ENCODE measurements at places on chromosomes 11 and 22. TPM values are rescaled to one million over a fixed set of nuclear protein-coding genes. Genes with fewer than 3 reads are reported as not detected.

- H3K4me3 ChIP-seq: no peak overlapping the region
- H3K4me1 ChIP-seq: peaks cover 36% of the 10 kb centered on the region
- H3K27me3 ChIP-seq: peaks cover 9% of the 10 kb centered on the region
- no peak for DNase-seq
- no peaks in the 10 kb centered on the region for H3K36me3 ChIP-seq
These were observed 2.4 kb downstream of the LMO1 start for GRCh38 chr11:8261291-8261690.

DNA sequence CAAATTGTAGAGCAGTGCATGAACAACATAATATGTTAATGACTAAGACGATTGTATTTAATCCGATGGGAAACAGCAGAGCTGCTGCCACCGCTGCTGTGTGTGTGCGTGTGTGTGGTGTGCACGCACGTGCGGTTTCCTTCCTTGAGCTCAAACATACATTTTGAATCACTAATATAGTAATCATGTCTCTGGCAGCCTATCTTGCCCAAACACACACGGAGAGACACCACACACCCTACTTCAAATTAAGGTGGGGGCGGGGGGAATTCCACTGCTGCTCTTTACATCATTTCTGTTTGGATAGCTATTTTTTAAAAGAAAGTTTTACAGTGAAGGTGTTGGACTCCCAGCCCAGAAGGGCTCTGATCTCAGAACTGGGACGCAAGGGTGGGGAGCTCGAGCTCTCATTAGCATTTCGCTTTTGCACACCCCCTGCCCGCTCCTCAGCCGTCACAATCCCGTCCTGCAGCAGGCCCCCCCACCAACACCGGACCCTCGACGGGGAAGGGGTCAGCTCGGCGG lies 651 bp upstream of the FAM83F start:
- H3K36me3 ChIP-seq: no peaks in the 10 kb centered on the region
- no peak overlapping the region for H3K4me3 ChIP-seq
- DNase-seq: no peak

DNA sequence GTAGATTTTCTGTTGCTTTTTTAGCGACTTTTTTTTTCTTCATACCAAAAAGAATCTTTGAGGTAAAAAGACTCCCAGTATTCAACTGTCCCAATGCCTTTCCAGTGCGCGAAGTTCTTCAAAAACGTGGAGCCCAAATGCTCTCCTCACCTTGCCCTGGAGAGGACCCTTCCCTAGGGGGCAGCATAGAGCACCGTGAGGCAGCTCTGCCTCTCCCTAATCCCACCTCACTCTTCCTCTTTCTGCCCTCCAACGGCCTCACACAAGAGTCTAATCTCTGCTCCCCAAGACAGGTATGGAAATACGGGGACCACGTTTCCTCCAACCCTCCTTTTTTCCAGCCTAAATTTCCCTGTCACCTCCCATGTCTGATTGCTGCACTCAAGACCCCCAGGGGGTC lies 117.5 kb upstream of the ALX4 start:
- H3K27me3 ChIP-seq: peaks cover 34% of the 10 kb centered on the region
- H3K27ac ChIP-seq: no peak overlapping the region
- no peaks in the 10 kb centered on the region for H3K4me1 ChIP-seq

GRCh38 chr11:95100191-95100648 lies 10.6 kb downstream of the ENDOD1 start:
- no peaks in the 10 kb centered on the region for H3K27me3 ChIP-seq
- no peak overlapping the region for H3K27ac ChIP-seq
- no peak overlapping the region for H3K4me3 ChIP-seq
- H3K36me3 ChIP-seq: peaks cover 6% of the 10 kb centered on the region

- peaks cover 1% of the 10 kb centered on the region for H3K27me3 ChIP-seq
- H3K36me3 ChIP-seq: no peaks in the 10 kb centered on the region
- no peaks in the 10 kb centered on the region for H3K4me1 ChIP-seq
- DNase-seq: no peak
These were observed 127.5 kb upstream of the SERPIND1 start for GRCh38 chr22:20646415-20646814.

- H3K36me3 ChIP-seq: peaks cover 37% of the 10 kb centered on the region
- no peaks in the 10 kb centered on the region for H3K27me3 ChIP-seq
- peaks cover 56% of the 10 kb centered on the region for H3K4me1 ChIP-seq
- DNase-seq: no peak
- H3K4me3 ChIP-seq: no peak overlapping the region
These were observed 18.9 kb upstream of the C11orf96 start for GRCh38 chr11:43923406-43924111.

DNA sequence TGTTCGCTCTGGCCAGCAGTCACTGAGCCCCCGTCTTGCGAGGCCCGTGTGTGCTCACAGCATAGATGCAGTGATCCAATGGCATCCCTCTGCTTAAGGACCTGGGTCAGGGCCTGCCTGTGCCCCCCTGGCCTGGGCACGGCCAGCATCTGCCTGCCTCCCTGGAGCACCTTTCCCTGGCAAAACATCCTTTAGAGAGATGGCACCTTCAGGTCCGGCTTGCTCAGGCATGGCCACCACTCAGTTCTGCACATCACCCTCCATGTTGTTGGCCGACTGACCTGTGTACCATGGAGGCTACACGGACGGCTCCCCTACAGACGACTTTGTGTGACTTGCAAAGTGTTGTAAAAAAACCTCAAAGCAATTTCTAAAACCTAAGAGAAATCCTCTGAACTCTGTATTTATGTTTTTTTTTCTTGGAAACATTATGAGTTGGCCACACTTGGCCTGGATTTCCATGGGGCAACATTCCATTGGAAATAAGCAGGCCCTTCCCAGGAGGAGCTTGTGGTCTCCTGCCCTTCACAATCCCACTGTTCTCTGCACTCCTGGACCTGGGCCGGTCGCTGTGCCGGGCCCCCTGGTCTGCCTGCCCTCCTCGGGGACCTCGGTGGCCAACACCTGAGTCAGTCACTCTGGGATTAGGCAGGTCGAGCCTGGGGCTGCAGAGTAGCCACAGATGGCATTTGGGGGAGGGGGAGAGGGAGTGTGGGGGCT lies 592.4 kb downstream of the TBC1D22A start:
- H3K4me3 ChIP-seq: no peak overlapping the region
- no peak for DNase-seq
- no peaks in the 10 kb centered on the region for H3K27me3 ChIP-seq
- H3K27ac ChIP-seq: no peak overlapping the region

DNA sequence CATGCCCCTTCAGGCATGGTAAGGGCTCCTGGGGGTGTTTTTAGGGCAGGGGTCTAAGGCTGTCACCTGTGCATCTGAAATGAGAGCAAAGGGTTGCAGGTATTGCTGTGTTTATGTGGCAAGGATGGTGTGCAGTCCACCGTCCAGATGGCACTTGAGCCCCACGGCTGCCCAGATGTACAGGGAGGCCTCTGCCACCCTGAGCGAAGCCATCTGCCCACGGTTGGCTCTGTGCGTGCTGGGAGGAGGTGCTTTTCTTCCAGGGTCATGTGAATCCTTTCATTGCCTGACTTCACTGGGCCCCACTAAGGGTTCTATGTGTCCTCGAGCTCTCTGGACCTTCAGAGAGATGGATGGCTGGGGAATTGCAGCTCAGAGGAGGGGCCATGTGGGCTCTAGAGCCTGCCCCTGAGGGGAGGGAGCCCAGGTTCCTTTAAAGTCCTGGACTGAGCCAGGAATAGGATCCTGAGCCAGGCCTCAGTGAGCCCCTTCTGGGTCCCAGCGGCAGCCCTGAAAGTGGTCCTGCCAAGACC lies 89.9 kb downstream of the CTTN start:
- H3K4me3 ChIP-seq: no peak overlapping the region
- H3K27me3 ChIP-seq: no peaks in the 10 kb centered on the region

DNA sequence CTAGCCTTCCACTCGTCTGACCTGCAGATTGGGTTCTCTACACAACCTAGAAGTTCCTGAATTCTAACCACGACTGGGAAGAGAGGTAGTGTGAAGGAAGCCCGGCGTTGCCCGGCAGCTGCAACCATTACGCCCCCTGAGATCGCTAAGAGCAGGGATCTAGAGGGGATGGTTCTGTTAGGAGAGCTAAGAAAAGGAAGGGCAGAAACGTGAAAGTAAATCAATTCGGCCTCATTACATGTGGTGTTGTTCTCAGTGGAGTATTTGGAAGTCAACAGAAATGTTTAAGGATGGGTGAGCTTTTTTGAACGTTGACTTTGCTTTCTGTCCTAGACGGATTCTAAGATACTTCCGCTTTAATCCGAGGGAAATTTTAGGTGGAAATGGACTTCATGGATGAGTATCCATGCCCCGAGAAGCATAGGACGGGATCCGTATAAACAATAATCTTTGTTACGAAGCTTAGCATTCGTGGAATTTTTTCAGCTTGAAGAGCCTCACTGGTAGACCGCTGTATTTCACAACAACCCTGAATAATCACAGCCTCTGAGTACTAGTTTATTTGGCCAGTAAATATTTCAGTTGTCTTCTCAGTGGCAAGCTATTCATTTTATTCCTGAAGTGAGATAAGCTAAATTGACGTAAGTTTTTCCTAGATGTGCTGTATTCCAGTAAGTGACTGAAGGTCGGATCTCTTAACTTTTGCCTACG lies 629 bp downstream of the ATP5MG start:
- no peak for DNase-seq
- H3K27me3 ChIP-seq: no peaks in the 10 kb centered on the region
- peak overlapping the region; percentile 72 for H3K4me3 ChIP-seq
- peaks cover 28% of the 10 kb centered on the region for H3K36me3 ChIP-seq
- H3K27ac ChIP-seq: peak overlapping the region; percentile 86

APOL6 gene
- total RNA-seq: 11.3 TPM

HORMAD2 gene
- total RNA-seq: not detected

SERHL2 gene
- 9.1 TPM for total RNA-seq

HEPACAM gene
- total RNA-seq: 1.1 TPM
